ENCODE measurements at places on chromosomes 6 and 20.

DNA sequence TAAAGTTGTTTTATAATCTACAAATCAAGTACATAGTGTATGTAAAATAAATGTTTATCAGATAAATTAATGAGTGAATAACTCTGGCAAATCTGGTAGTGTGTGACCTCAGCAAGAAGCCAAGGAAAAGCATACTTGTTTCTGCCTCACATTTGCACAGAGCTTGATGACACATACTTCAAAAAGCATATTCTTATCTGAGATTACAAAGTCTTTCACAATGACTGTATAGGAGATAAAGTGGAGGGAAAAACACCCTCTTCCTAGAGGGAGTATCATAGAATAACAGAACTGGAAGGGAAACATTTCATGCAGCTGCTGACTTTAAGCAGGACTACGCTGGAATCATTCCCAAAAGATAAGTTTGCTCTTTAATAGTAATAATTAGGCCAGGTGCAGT, 28.1 kb upstream of the AKAP7 start:
- no peak for DNase-seq

- no peak for DNase-seq
Observed at GRCh38 chr20:24309596-24309995, 159.8 kb upstream of the SYNDIG1 start.

DNA sequence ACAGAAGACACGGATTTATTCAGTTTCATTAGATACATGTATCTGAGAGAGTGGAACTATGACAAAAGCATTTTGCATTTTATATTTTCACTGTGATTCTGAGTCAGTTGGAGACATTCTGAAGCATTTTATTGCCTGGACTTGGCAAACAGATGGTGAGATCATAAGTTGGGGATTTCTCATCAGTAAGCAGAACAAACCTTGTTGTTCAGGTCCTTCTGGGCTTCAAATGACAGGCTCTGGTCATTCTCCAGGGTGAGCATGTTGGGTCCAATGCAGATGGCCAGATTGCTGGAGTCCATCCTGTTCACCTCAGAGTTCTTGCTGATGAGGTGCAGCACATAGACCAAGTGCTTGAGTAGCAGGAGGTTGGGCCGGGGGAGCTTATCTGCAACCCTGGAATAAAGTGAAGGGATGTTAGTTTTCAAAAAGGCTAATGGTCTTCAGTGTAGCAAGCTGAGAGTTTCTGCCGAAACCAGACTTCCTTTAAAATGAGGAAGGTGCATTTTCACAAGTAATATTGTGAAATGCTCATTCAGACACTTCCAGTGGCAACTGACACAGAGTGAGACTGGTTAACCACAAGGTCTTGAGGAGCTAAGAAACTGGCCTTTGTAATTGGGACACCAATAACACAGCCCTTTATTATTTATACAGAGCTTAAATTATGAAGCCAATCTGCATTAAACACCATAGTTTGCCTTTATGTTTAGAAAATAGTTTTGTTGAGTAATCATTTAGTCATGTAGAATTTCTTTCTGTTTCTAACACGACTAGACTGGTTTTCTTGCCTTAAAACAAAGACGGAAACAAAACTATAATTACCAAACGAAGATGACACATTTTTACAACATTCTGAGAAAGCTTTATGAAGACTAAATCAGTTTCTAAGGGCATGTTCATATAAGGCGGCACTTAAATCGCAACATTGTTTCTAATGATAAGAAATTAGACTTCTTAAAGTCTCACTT, 5.6 kb downstream of the TAGAP start:
- DNase-seq: peak; percentile 93

DNA sequence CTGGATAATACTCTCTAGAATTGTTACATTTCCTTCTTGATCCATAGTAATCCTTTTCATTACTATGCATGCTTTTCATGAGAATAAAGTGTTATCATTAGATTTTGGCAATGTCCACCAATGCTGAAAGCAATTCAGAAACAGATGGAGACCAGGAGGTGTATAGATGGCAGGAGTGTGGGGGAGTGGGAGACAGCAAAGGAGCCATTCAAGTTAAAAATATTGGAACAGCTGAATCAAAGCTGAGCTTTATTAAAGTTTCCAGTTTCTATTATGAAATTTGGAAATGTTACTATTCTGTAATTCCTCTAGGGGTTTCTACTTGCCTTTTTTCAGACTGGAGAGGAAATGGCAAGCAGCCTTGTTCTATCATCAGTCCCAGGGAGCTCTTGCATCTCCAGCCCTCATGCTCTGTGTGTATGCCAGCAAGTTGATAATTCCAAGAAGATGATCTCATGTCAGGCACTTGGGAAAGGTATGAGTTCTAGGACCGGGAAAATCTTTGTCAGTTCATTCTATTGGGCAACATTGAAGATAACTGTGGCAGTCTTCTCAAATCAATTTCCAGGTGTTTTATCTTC, 228.0 kb downstream of the CD109 start:
- DNase-seq: no peak

DNA sequence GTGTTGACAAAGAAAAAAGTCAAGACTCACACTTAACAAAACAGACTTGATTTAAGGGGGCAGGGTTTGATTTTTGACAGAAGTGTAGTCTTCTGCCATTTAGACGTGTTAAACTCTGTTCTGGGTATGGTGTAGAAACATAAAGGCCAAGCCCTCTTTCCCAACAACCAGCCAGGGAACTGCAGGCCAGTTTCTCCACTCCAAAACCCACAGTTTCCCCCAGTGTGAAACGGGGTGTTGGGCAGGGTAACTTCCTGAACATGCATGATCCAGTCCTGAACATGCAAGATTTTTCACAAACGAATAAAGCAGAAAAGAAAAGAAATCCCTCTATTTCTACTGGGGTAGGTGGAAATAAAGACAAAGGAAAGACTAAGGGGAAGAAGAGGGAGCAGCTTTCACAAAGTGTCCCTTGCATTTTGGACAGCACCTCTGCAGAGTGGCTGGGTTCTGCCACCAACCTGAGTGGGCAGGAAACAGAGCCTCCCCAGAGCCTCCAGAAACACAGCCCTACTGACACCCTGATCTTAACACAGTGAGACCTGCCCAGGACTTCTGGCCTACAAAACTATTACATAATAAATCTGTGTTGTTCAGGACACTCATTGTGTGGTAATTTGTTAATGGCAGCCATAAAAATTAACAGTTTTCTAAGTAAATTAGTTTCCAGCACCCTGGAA, 7.5 kb downstream of the APMAP start:
- DNase-seq: no peak

DNA sequence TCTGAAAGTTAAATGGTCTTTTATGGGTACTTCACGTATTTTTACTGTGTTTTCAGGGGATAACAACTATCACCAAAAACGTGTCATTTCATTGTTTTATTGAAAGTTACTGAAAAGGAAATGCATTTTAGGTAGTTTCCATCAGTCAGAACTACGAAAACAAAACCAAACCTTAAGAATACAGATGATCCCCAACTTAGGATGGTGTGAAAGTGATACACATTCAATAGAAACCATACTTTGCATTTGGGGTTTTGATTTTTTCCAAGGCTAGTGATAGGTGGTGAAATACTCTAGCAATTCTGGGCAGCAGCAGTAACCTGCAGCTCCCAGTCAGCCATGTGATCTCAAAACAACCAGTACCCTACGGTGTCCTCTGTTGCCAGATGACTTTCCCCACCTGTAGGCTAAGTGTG, 25.9 kb upstream of the EFHC1 start:
- DNase-seq: no peak

GRCh38 chr6:129852257-129852858, 8.8 kb downstream of the TMEM244 start:
- peak; percentile 83 for DNase-seq
